ENCODE measurements at places on chromosomes 1 and 21. TPM values are rescaled to one million over a fixed set of nuclear protein-coding genes. Genes with fewer than 3 reads are reported as not detected.

DNA sequence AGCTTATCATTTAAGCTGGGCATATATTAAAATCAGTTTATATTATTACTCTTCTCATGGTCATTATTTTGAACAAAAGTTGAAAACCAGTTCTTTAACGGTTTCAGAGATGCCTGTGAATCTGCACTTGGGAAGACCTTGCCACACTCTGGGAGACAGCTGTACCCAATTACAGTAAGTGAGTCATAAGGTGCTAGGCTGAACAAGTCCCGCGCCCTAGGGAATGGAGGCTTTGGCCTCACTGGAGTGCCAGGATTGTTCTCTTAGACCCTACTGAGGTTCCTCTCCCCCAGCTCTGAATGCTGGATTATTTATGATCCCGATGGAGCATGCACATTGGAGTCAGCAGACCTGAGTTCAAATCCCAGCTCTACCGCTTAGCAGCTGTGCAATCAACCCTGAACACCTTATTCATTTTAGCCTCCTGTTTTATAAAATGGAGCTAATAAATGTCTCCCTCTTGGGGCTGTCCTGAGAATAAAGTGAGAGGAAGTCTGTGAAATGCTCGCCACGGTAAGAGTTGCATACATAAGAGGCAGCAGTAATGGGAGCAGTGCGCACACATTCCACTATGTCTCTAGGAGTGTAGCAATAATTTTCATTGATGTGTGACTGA lies 266.2 kb downstream of the FOXD2 start:
- DNase-seq = peak; percentile 57

The DCDC2B gene
- not detected for total RNA-seq

- no peak for DNase-seq
Observed at GRCh38 chr1:236858165-236858564, 63.1 kb downstream of the MTR start.

- DNase-seq = no peak
Observed at GRCh38 chr1:86858524-86859261, 55.2 kb downstream of the SELENOF start.

- no peak for DNase-seq
Observed at GRCh38 chr1:9019896-9020295, 6.3 kb downstream of the SLC2A7 start.

- peak; percentile 78 for DNase-seq
Observed at GRCh38 chr21:25457411-25457810, 149.9 kb downstream of the MRPL39 start.

DNA sequence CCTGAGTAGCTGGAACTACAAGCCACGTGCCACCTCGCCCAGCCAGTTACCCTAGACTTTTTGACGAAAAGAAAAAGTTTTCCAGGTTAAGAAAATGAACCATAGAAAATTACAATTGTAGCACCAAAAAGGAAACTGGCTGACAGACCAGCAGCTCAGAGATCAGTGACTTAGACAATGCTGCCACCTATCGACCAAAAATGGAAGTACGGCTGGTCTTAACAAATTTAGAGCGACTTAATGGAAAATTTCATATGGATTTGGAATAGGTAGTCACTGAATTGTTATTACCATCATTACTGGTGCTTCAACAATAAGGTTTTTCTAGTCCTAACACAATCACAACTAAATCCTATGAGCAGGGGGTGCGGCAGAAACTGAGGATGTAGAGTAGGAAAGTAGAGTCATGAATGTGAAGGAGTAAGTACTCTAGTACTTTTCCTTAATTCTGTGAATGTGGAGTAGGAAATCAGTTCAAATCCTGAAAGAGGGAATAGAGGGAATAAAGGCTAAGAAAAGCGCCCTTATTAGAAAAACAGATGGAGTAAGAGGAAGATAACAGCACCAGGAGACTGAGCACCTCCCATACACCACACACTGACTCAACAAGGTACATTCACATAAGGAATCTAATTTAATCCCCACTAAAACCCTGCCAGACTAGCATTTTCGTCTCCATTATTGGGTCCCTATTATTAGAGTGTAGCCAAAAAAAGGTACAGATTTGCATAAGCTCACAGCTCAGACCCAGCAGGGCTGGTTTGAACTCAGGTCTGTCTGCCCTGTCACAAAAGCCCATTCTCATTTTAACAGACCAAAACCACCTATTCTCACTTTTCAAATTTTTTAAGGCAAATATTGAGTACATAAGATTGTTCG lies 37.9 kb upstream of the MGST3 start:
- DNase-seq = peak; percentile 62

GRCh38 chr1:87515781-87516180 lies 187.1 kb downstream of the LMO4 start:
- DNase-seq = no peak

The RYR2 gene
- total RNA-seq = 0.06 TPM

DNA sequence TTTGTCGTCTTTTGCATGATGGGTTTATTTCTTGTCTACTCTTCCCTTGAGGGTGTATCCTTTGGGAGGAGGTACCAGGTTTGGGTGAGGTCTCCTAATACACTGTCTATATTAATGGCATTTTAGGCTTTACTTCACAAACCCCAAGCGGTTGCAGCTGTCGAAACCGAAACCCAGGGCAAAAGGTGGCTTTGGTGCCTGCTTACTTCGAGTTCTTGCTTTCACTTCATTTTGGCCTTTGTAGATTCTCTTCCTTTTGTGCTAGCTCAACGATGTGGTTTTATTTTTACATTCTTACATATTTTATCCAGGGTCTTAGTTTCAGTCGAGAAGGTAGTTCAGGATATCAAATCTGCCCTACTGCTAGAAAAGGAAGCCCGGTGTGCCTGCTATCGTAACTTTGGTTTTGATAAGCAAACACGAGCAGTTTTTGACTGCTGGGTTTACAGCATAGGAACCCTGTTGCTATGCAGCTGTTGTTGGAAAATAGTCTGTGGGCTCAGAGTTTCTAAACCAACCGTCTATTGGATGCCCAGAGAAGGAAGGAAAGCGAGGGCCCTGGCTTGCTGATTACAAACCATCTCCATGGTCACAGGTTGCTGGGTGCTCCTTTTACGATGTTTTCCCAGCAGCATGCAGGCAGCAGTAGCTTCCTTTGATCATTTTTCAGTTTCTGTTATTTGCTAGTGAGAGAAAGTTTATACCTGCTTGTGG lies 9.8 kb upstream of the TSPAN2 start:
- DNase-seq = peak; percentile 88

DNA sequence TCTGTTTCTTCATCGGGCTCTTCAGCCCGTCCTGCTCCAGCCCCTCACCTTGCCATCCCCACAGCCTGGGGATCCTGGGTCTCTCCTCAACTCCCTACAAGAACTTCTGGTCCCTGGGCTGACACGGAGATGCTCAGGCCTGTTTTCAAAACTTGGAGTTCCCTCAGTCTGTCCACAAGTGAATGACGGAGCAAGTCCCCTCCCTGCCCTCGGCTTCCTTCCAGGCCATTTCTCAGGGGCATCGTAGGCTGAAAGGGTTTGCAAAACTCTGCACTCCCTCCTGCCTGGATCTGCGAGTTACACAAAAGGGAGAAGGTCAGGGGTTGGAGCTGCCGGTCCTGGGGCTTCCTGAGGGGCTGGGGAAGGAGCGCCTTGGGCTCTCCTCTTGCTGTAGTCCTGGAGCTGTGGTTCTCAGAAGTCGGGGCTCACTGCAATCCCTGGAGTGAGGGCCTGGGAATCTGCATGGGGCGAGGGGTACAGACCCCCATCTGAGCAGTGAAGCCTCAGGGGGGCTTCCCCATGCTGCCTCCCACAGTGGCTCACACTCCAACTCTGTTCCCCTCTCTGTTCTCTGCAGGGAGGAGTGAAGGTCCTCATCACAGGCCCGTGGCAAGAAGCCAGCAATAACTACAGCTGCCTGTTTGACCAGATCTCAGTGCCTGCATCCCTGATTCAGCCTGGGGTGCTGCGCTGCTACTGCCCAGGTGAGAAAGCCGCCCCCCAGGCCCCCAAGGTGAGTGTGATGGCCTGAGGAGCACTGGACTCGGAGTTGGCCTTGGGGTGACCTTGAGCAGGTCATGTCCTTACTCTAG lies 100.6 kb upstream of the VAMP3 start:
- DNase-seq = no peak

The S100A12 gene
- not detected for total RNA-seq

DNA sequence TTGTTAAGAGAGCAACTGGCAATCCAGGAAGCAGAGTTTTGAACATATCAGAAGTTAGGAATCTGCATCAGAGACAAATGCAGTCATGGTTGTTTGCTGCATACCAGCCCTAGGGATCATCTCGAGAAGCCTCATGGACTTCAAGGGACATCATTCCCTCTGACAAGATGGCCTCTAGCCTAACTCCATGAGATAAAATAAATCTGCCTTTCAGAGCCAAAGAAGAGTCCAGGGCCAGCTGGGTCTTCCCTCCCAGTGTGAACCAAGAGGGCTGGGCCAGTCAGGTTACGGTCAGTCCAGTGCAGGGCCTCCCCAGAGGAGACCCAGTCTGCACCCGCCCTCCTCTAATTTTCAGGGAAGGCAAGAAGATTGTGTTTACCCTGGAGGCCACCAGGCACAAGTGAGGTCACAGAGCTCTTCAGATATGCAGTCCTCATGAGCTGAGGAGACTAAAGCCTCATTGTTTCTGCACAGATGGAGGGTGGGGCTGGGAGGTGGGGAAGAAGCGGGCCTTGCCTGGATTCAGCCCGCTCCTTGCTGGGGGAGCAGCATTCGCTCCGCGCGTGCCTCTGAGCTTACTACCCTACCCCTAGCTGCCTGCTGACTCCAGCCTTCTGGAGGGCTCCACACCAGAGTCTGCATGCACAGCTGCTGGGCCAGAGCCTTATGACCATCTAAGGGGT lies 52.8 kb downstream of the CAPN2 start:
- DNase-seq = no peak

GRCh38 chr1:58590019-58590418 lies 13.0 kb upstream of the TACSTD2 start:
- DNase-seq = no peak

GRCh38 chr21:36847189-36847588 lies 119.3 kb downstream of the HLCS start:
- peak; percentile 84 for DNase-seq

GRCh38 chr1:17572264-17572985 lies 32.9 kb downstream of the ARHGEF10L start:
- DNase-seq = no peak

The OR2M3 gene
- total RNA-seq = not detected

The GBP6 gene
- total RNA-seq = not detected

The OLFML2B gene
- 83.4 TPM for total RNA-seq

DNA sequence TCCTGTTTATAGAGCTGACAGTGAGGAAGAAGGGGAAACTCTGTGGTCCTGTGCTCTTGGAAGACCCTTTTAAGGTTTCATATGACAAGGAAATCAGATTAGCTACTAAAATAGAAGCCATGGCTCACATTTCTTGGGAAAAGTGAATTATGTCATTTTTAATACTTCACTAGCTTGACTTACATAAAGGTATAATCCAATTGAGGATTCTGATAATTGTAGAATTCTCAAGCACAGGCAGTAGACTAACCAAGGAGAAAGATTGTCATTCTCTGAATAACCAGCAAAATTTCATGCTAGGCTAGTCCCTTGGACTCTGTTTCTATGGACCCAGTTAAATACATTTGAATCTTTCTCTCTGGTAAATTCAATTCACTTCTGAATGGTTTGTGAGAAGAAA lies 613.0 kb upstream of the BEND5 start:
- DNase-seq = no peak

DNA sequence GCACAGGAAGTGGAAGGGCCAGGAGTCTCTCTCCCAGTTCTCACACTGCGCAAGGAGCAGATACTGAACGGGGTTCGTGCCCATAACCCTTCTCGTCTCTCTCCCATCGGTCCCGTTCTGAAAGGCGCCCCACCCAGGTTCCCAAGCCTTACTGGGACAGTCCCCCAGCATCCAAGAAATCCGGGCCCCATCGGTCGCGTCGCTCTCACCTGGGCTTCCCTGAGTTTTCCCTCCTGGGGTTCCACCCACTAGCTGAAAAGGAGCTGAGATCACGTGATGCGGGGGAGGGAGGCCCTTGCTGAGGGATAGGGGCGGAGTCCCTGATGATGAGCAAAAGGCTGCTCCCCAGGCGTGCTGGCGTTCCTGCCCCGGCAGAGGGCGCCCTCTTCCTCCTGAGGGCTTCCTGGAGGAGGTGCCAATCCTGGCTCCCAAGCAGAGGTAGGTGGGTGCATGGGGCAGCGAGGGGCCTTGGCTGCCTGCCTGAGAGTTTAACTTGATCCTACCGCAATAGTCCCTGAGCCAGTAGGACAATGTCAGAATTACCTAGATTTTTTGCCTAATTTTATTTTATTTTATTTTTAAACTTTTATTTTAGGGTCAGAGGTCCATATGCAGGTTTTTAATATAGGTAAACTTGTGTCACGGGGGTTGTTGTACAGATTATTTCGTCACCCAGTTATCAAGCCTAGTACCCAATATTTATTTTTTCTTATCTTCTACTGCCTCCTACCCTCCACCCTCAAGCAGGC lies at the start of gene SPOCD1:
SPOCD1 (minus strand) TSS at position 271 of the 749 bp plus-strand sequence. CDS start 689 bp downstream, outside the sequence.
- peak; percentile 54 for DNase-seq

GRCh38 chr1:151475175-151475574 lies 15.9 kb upstream of the POGZ start:
- DNase-seq = no peak

GRCh38 chr1:86101616-86102015 lies 55.0 kb downstream of the COL24A1 start:
- no peak for DNase-seq

DNA sequence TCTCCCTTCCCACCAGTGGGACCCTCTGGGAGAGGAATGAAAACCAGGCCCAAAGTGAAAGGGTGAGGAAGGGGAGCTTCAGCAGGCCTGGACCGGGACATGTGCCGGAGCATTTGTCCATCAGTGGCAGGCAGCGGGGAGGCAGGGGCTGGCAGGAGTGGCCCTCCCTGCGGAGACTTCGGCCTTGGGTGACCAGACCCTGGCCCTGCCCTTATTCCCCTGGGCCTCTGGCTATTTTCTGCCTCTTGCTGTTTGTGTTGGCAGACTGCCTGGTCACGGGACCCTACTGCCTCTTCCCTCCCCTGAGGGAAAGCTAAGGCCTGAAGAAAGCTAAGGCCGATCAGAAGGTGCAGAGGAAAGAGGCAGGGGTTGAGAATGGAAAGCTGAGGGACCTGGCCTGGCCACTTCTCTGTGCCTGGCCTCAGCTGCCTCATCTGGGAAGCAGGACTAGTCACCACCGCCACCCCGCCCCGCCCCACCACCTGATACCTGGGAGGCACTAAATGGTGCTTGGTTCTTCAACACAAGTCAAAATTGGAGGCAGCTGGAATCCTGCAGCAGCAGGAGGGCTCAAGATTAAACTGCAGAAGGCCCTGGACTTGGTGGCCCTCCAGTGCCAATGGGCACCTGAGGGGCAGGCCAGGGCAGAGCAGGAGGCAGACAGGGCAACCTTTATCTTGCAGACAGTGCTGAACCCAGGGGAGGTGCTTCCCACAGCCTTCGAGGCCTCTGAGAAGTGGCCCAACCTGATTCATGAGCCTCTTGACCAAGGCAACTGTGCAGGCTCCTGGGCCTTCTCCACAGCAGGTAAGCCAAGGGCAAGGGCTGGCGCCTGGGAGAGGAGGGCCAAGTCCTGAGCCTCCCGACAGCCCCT lies 7.9 kb downstream of the TINAGL1 start:
- DNase-seq = no peak

DNA sequence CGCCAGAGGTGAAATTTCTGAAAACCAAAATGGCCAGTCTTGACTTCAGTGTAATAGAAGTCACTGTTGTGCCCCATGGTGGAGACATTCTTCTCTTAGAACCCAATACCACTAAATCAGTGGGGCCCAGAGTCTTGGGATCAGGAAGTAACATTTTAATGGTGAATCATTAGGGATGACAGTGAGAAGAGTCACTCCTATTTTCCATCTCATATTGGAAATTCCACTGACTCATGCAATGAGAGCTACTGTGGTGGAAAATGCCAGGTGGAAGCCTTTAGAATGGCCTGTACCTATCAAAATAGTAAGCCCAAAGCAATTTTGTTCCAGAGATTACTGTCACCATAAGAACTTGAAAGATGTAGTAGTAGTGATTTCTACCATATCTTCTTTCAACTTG lies 20.6 kb upstream of the PPM1J start:
- peak; percentile 97 for DNase-seq

- peak; percentile 52 for DNase-seq
Observed at GRCh38 chr1:162987866-162988265, 81.3 kb upstream of the RGS4 start.
